ENCODE measurements at places on chromosomes 7 and 10. TPM values are rescaled to one million over a fixed set of nuclear protein-coding genes. Genes with fewer than 3 reads are reported as not detected.

DNA sequence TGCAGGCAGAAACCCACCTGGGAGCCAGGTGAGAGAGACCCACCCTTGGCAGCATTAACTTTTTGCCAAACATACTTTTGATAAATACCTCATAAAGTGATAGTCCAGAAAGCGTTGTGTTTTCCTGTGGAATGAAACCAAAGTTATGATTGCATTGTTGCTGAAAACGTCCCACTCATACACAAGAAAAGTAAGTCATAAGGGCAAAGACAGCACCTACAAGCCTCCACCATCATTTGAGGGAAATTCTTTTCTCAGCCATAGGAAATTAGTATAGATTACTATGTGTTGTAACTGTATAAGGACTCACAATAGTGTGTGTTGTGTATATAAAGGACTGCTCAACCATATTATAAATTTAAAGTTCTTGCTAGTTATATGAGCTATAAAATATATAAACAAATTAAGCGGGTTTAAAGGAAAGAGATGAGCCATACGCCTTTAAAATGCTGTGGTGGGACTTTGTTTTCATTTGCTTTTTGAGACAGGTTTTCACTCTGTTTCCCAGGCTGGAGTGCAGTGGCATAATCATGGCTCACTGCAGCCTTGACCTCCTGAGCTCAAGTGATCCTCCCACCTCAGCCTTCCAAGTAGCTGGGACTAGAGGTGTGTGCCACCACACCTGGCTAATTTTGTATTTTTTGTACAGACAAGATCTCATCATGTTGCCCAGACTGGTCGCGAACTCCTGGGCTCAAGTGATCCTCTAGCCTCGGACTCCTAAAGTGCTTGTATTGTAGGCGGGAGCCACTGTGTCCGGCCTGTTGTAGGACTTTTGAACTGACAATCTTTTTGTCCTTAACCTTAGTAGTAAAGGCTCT lies 160.8 kb downstream of the PKD1L1 start:
- H3K4me3 ChIP-seq, result no peak overlapping the region
- no peak for DNase-seq
- no peaks in the 10 kb centered on the region for H3K27me3 ChIP-seq
- H3K4me1 ChIP-seq, result no peaks in the 10 kb centered on the region
- H3K36me3 ChIP-seq, result no peaks in the 10 kb centered on the region

DNA sequence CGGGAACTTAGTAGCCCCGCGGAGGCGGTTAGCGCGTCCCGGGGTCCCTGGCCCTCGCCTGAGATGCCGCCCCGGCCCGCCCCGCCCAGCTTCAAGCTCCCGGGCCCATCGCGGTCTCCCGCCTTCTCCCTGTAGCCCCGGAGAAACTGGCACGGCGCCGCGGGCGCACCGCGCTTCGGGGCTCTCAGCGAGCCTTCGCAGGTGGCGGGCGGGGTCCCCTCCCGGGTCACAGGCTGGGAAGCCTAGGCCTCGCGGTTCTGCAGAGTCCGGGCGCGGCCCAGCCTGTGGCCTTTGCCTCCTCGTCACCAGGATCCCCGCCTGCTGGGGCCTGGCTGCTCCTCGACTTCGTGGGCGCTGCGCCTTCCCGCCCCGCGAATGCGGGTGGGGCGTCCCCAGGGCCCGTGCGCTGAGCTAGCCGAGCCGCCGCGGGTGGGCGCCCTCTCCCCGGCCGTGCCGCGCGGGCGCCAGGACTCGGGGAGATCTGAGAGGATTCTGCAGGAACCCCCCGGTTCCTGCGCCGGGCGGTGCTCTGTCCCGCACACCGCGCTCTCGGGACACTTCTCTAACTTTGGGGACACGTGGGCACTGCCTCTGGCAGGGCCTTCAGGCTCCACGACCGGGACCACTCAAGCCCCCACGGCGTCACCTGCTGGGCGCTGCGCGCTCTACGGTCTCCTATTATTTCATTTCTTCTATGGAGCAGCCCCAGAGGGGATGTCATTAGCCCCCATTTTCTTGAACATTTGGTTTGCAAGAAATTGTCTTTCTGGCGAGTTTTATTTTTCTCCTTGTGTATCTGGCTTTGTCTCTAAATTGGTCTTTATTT lies 682 bp upstream of the RGS10 start:
- no peaks in the 10 kb centered on the region for H3K36me3 ChIP-seq
- peak overlapping the region; percentile 80 for H3K27ac ChIP-seq
- H3K4me1 ChIP-seq, result peaks cover 34% of the 10 kb centered on the region
- DNase-seq, result peak; percentile 33
- H3K27me3 ChIP-seq, result peaks cover 56% of the 10 kb centered on the region
- H3K4me3 ChIP-seq, result peak overlapping the region; percentile 74

GRCh38 chr7:8620169-8620568 lies 186.8 kb downstream of the NXPH1 start:
- H3K27me3 ChIP-seq, result no peaks in the 10 kb centered on the region
- H3K36me3 ChIP-seq, result no peaks in the 10 kb centered on the region
- no peak overlapping the region for H3K27ac ChIP-seq
- H3K4me1 ChIP-seq, result no peaks in the 10 kb centered on the region

Gene CHCHD1
- 40.8 TPM for polyA plus RNA-seq

Gene INPP5F
- polyA plus RNA-seq, result 45.3 TPM

Gene UPP1
- 9.2 TPM for polyA plus RNA-seq

Gene ZNF92
- polyA plus RNA-seq, result 17.2 TPM

All from left lung (tissue), 14 donors.